Activated T-cell treated with anti-CD3 and anti-CD28 coated beads, Interleukin-2, amount 50 U/mL, for 4 hours (primary cell): ENCODE measurements at places on chromosomes 5 and 9. TPM values are rescaled to one million over a fixed set of nuclear protein-coding genes. Genes with fewer than 3 reads are reported as not detected.

- DNase-seq = no peak
These were observed 6.5 kb downstream of the AMACR start for GRCh38 chr5:34001241-34001841.

Gene PFN3
- total RNA-seq = not detected

- no peak for DNase-seq
These were observed 31.5 kb upstream of the GZMA start for GRCh38 chr5:55070968-55071367.

DNA sequence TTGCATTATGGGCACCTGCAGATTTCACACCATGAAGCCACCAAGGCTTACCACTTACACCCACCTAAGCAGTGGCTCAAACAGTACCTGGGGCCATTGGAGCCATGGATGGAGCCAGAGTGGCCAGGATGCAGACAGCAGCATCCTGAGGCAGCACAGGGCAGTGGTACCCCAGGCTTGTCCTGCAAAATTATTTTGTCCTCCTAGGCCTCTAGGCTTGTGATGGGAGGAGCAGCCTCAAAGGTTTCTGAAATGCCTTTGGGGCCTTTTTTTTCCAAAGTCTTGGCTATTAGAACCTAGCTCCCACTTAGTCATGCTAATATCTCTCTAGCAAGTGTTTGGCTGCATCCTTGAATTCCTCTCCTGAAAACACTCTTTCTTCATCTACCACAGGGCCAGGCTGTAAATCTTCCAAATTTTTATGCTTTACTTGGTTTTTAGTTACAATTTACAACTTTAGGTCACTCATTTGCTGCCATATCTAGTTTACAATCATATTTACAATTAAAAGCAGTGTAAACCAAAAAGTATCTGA, 15.7 kb downstream of the TMC1 start:
- DNase-seq = no peak

Gene SHOC1
- total RNA-seq = not detected

DNA sequence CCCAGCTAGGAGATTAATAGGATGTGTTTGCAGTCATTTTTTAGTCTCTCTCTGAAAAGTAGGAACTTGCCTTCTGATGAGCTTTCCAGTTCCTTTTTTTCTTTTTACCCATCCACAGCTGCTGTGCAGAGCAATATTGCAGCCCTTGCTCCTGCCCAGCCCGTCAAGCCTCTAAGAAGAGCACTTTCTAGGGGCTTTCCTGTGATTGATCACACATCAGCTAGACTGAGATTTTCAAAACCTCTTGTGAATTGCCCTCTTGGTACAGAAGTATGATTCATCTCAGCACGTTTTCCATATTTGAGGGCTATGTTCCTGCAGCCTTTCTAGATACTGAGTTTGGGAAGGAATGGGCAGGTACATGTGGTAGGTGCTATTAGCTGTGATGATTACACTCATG, 93.9 kb downstream of the GALNT10 start:
- DNase-seq = no peak

- DNase-seq = no peak
These were observed 71.2 kb downstream of the GHR start for GRCh38 chr5:42494414-42494813.

DNA sequence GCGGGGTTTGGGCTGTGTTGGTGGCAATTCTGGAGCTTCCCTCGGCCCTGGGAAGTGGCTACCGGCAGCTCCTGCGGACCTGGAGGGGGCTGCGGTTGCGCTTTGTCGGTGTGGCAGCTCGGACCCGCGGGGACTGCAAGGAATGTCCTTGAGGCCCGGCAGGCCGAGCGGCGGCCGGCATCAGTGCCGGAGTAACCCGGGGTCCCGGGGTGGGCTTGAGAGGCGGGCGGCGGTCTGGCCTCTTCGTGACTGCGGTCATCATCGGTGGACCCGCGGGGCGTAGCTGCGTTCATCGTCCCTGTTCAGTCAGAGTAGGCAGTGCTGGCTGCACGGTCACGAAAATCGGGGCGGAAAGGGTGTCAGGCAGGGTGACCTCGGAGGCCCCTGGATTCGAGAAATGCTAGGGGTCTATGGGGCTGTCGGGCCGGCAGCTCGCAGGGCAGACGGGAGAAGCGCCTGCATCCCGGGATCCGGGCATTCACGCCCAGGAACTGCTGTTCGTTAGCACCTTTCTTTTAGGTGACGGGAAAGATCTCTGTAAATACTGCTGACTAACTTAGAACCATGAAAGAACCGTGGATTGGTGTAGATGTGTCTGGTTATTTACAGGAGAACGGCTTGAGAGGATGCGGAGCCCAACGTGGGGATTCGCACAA, 474 bp downstream of the HMGCR start:
- DNase-seq = no peak

Gene DPYSL3
- 0.30 TPM for total RNA-seq

Gene LVRN
- total RNA-seq = not detected

Gene FAM169A
- 10.2 TPM for total RNA-seq

Gene CBY3
- not detected for total RNA-seq

Gene SH3TC2
- total RNA-seq = not detected

Gene NMUR2
- total RNA-seq = not detected

GRCh38 chr9:21037278-21037677, 5.8 kb upstream of the HACD4 start:
- DNase-seq = no peak

Gene IFNA13
- total RNA-seq = not detected

GRCh38 chr5:1151316-1151715, 39.5 kb upstream of the SLC12A7 start:
- no peak for DNase-seq

Gene SLC24A2
- total RNA-seq = not detected

- no peak for DNase-seq
These were observed 197.0 kb upstream of the SEMA6A start for GRCh38 chr5:116771466-116772151.

Gene CDH18
- total RNA-seq = not detected
